ENCODE measurements at places on chromosomes 2 and 18.

DNA sequence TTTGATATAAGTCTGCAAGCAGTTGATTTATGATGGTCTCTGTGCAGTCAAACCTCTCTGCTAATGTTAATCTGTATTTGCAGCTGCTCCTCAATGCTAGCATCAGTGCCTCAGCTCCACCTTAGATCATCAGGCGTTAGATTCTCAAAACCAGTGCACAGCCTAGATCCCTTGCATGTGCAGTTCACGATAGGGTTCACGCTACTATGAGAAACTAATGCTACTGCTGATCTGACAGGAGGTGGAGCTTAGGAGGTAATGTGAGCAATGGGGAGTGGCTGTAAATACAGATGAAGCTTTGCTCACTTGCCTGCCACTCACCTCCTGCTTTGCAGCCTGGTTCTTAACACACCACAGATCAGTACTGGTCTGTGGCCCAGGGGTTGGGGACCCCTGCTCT is 18.4 kb downstream of the RBKS start:
- no peak for DNase-seq

DNA sequence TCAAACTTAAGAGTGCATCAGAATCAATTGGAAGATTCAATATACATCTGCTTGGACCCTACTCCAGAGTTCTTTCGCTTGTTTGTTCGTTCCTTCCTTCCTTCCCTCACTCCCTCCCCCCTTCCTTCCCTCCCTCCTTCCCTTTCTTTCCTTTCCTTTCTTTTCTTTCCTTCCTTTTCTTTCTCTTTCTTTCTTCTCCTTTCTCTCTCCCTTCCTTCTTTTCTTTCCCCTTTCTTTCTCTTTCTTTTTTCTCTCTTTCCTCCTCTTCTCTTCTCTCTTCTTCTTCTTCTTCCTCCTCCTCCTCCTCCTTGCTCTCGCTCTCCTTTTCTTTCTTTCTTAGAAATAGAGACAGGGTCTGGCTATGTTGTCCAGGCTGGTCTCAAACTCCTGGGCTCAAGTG is 45.9 kb downstream of the MTHFD2 start:
- DNase-seq = no peak

- no peak for DNase-seq
These were observed 228.8 kb downstream of the FBXO15 start for GRCh38 chr18:73918816-73919215.

- DNase-seq = peak; percentile 56
These were observed 42.0 kb downstream of the EPHA4 start for GRCh38 chr2:221529943-221530652.

DNA sequence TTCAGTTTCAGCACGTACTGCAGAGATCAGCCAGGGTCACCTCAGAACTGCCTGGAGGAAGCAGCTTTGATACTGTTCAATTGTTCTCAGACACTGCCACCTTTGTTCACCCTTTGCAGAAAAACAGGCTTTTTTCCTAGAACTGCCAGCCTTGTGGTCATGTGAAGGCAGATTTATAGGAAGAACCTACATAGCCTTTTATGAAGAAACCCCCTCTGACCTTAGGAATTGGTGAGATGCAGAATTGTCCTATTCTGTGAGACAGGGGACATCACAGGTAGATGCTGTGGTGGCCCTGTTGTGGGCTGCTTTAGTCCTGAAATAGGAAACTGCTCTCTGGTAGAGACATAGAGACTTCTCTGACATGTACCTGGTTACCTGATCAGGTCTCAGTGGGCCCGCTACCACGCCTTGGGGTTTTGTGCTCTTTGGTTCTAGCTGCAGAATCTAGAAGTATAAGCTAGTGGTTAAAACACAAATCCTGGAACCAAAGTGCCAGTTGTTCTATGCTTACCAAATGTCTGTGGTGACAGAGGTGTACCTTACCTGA is 206.6 kb downstream of the AGPS start:
- DNase-seq = no peak

DNA sequence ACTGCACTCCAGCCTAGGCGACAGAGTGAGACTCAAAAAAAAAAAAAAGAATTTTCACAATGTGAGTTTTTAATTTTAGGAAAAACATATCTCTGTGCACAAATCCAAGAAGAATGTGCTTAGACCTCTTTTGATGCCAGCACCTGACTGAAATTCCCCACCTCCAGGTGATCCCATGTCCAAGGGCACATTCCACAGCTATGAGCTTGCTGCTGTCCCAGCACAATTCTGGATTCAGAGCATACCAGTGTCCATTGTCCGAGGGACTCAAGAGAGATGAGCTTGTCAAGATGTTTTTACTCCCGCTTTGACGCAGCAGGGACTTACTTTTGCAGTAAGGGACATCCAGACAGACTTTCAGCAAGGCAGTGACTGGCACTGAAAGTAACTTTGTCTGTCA is 489.1 kb upstream of the ACVR2A start:
- DNase-seq = no peak

- no peak for DNase-seq
These were observed 5.7 kb downstream of the EPB41L5 start for GRCh38 chr2:120018549-120018948.

DNA sequence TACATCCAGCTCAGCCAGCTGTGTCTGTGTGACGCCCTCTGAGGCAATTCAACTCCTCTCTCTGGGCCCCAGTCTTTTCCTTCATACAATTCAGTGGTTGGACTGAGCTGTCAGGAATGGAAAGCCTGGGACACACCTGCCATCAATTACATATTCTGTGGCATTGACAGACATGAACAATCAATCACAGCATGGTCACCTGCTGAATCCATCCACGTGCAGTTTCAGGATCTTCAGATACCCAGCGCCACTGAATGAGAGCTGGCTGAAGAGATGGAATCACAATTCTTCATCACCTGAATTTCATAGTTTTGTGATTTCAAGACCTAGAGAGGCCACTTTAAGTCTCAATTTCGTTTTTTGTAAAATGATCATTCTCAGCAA is 5.1 kb downstream of the ADRA2B start:
- no peak for DNase-seq

- DNase-seq = no peak
These were observed 64.9 kb downstream of the SPRED2 start for GRCh38 chr2:65367524-65367923.

- no peak for DNase-seq
These were observed 1710.2 kb upstream of the SLC39A10 start for GRCh38 chr2:193946806-193947205.

GRCh38 chr2:172944022-172944793 is 131.4 kb upstream of the MAP3K20 start:
- no peak for DNase-seq
